ENCODE measurements at places on chromosomes 1 and 21. TPM values are rescaled to one million over a fixed set of nuclear protein-coding genes. Genes with fewer than 3 reads are reported as not detected.

DNA sequence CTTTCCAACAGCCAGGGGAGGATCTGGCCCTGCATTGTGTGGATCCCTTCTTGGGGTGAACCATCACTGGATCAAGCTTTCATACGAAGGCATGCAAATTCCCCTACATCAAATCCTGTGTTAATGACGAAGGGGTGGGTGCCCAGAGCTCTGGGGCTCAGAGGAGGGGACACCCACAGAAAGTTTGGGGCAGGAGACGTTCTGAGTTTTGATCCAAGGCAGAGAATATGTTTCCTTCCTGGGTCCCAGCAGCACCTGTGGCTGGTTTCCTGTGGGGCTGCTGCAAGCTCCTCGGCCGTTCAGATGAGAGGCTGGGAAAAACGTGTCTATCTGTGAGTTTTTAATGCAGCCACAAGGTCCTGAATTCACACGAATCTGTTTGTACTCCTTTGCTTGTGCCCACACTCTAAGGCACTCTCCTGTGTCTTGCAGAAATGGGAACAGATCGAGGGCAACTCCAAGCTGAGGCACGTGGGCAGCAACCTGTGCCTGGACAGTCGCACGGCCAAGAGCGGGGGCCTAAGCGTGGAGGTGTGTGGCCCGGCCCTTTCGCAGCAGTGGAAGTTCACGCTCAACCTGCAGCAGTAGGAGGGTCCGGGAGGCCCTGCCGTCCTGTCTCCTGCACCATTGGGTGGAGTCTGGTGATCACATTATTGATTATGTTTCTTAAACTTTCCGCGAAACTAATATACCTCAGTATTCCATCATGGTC, 147.1 kb downstream of the PGBD5 start:
- no peak for DNase-seq

Gene TMPRSS15
- 0.13 TPM for total RNA-seq

- DNase-seq: no peak
Measured at GRCh38 chr1:151945725-151946722, 36.7 kb upstream of the THEM4 start.

GRCh38 chr1:111669268-111669667, 49.7 kb downstream of the RAP1A start:
- no peak for DNase-seq

- no peak for DNase-seq
Measured at GRCh38 chr1:152566681-152567080, at the start of gene LCE3E. TSS of gene LCE3E (minus strand) at chr1:152566780. CDS start at chr1:152566208, 572 bp downstream.

DNA sequence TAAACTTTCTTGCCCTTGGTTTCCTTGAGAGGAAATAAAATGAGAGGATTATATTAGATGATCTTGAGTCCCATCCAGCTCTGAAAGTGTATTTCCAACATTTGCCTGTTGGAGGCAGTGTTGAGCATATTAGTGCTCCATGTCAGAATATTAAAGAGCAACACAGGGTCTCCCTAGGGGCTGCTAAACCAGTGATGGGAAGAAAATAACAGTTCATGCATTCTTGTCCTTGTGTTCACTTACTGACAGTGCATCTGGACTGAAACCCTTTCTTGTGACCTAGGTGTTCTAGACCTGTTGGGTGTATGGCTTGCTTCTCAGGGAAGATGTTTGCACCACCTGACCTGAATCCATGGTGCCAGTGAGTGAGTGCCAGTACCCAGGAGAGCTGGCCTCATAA, 124.7 kb upstream of the KIAA0040 start:
- DNase-seq: peak; percentile 39

DNA sequence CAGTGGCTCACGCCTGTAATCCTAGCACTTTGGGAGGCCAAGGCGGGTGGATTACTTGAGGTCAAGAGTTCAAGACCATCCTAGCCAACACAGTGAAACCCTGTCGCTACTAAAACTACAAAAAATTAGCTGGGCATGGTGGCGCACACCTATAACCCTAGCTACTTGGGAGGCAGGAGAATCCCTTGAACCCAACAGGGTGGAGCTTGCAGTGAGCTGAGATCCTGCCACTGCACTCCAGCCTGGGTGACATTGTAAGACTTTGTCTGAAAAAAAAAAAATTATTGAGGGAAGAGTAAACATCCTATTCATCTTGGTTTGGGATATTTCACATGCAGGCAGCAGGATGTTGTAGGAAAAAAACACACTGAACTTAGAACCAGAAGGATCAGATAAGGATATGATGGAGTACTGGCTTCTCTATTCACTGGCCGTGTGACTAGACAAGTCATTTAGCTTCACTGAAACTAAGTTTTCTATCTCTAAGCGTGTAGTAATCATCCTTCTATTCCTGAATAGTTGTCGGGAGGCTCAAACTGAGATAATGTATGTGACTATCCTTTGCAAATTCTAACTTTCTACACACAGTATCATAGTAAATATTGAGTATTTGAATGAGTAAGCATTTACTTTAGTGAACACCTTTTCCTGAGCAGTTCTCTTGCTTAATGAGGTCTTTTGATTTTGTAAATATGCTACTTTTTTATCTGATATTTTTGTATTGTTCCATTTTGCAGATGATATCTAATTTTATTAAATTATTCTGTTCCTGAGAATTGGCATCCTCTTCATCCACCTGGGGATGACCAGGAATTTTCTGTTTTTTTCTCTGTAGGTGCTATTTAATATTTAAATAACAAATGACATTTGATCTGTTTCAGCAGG, 18.2 kb downstream of the CAP1 start:
- no peak for DNase-seq

DNA sequence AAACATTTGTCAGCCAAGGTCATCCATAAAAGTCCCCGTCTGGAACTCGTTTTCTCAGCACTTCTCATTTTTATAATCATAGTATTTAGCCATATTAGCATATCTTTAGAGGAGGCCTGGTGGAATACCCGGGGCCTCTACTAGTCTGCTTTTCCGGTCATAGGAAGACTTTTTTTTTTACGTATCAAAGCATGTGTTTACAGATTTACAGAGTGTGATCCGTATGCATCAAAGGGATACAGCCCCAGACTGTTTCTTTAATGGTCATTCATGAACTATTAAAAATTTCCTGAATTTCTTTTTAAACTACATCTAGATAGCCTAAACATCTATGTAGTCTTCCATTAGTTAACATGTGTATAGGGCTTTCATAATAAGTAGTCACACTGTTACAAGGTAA, 23.5 kb upstream of the DEGS1 start:
- DNase-seq: no peak

Gene SH3BGRL3
- total RNA-seq: 58.6 TPM

GRCh38 chr1:18463984-18464664, 16.6 kb upstream of the KLHDC7A start:
- DNase-seq: no peak

Gene MYBPHL
- total RNA-seq: not detected

DNA sequence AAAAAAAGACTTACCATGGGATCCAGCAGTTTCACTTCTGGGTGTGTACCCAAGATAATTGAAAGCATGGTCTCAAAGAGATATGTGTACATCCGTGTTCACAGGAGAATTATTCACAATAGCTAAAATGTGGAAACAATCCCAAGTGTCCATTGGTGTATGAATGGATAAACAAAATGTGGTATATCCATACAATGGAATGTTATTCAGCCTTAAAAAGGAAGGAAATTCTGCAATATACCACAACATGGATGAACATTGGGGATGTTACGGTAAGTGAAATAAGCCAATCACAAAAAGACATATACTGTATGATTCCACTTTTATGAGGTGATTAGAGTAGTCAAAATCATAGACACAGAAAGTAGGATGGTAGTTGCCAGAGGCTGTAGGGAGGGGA, 7.0 kb upstream of the TUT4 start:
- no peak for DNase-seq

- DNase-seq: no peak
Measured at GRCh38 chr1:20184997-20185833, 681 bp upstream of the UBXN10 start.

Gene TAL1
- not detected for total RNA-seq

DNA sequence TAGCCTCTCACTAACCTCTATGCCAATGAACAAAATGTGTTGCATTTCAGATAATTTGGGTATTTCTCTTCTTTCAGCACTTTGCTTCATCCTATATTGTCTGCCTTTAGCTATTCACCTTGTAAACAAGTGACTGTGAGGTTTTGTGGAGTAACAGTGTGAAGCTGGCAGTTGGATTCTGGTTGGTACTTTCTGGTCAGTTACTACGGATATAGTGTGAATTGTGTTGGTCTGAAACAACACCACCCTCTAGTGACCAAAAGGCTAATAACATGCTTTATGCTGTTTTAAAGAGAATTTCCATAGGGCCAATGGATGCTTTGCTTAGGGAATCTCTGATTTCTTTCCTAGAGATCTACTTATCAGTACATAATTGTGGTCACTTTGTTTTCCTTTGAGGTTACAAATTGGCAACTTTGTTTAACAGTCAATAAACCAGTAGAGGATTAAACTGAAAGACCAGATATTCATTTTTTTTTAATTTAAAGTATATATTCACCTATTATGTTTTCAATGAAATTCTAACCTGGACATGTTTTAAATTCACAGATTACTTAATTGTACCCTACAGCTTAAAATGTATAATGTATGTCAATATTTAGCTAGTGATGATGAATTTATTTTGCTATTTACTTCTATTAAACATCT, 2.5 kb upstream of the PTGER3 start:
- DNase-seq: peak; percentile 68

Gene SELL
- total RNA-seq: 2.2 TPM

Gene MASP2
- total RNA-seq: 0.55 TPM

- DNase-seq: no peak
Measured at GRCh38 chr21:17101696-17102095, 411.1 kb upstream of the CXADR start.

- peak; percentile 67 for DNase-seq
Measured at GRCh38 chr1:176897350-176898236, 266.9 kb downstream of the ASTN1 start.

GRCh38 chr1:111736548-111737215, 2.5 kb downstream of the INKA2 start:
- DNase-seq: no peak

GRCh38 chr1:214451596-214451995, 99.8 kb downstream of the PTPN14 start:
- no peak for DNase-seq

- DNase-seq: no peak
Measured at GRCh38 chr1:162232034-162232711, 144.5 kb downstream of the SPATA46 start.

GRCh38 chr1:178916448-178917174, 45.7 kb upstream of the ANGPTL1 start:
- no peak for DNase-seq

DNA sequence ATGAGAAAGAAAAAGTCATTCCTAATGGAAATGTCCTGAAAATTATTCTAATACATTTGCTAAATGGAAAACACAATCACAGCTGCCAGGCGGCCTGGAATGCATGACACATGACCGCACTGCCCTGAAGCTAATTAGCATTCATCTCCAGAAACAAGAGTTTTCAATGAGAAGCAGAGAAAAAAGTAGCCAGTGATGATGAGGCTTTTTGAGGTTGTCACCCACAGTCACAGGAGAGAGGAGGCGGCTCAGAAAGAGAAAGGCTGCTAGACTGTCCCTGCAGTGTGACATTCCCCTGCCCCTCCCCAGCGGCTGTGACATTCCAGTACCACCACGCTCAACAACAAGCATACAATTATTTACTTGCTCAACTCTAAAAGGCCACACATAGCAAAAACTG, 122.9 kb upstream of the KRTAP19-8 start:
- no peak for DNase-seq

DNA sequence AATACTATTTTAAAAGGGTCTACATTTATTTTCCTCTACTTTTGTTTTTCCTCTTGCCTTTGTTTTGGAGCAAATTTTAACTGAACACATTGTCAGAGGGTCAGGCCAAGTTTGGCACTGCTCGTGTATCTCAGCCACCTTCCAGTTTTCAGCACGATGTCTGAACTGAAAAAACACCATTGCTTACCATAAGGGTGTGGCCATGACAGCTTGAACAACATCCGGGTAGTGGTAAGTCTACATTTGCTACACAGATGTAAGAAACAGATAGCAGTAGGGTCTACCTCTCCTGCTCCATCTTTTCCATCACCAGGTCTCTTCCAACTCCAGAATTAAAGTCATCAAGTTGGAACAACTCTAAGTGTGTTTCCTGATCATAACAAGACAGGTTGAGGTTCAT, 4.2 kb downstream of the HIVEP3 start:
- no peak for DNase-seq

DNA sequence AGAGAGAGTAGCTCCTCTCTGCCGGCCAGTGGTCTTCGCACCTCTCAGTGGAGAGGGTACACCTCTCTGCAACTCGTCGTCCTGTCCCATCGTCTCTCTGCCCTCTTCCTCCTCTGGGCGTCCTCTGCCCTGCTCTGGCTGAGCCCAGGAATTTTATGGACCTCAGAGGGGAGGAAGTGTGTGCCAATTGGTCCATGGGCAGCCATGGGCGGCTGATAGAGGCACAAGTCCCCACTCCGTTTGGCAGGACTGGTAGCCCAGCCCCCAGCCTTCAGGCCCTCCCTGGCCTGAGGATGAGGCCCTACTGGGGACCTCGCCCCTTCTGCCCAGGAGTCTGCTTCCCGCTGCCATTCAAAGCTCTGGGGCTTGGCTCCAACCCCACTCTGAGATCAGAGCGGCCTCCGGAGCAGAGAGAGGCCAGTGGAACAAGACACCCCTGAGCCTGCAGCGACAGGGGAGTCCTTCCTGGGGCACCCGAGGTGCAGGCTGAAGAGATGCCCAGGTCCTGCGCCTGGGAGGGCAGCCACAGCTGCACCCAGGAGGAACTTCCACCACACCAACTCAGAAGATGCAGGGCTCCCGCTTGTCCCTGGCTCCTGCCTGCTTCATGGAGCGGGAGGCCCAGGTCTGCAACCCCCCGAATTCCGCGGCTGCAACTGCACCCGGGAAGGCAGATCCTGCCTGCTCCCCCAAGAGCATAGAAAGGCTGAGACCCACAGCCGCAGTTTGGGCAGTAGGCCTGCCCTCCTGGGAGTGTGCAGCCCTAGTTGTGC, 659.9 kb downstream of the KCNT2 start:
- no peak for DNase-seq

GRCh38 chr1:8554956-8555534, 237.1 kb downstream of the SLC45A1 start:
- no peak for DNase-seq

Gene FYB2
- not detected for total RNA-seq

- DNase-seq: no peak
Measured at GRCh38 chr1:77120950-77121349, 98.3 kb downstream of the PIGK start.

DNA sequence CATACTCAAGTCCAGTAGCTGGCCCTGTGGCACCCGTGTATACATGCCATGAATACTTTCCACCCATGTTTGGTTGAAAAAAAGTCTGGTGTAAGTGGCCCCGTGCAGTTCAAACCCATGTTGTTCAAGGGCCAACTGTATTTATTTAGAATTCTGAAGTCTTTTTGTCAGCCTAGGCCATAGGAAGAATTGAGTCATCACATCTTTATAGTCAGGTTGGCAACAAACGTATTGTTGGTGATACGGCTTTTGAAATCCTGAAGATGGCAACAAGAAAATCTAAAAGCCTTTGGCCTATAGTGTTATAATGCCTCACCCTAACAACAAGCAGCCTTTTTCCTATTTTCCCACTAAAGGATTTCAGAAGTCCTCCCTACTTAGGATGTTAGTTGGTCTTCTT, 363.6 kb downstream of the PLPP3 start:
- DNase-seq: no peak

GRCh38 chr1:229582011-229582694, 23.6 kb upstream of the ABCB10 start:
- no peak for DNase-seq
